ENCODE measurements at places on chromosomes 2 and 18.

DNA sequence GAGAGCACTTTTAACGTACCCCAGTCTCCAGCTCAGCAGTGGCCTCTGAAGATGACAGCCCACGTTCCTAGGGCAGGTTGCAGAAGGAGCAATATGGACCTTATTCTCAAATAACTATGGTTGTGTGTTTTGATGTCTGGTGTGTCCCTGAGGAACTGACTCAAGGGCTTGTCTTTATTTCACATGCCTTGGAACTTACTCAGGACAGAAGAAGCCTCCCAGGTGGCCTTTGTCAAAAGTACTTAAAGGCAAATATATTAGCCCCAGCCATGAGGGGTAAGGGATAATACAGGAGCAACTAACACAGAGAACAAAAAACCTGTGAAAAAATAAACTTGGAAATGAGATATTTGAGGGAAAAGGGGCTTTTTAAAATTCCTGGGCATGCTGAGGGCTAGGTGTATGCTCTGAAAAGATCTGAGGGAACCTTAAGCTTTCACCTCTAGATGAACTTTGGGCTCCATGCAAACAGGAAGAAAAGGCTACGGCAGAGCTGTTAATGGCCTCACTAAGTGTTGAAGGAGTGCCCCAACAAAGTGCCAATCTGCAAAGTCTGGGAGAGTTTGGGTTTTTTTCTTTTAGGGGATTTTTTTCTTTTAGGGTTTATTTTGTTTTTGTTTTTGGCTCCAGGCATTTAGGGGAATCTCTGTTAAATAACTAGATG, 40.3 kb downstream of the SRBD1 start:
- DNase-seq = no peak

- no peak for DNase-seq
These were observed 597.8 kb upstream of the VRK2 start for GRCh38 chr2:57448816-57449215.

DNA sequence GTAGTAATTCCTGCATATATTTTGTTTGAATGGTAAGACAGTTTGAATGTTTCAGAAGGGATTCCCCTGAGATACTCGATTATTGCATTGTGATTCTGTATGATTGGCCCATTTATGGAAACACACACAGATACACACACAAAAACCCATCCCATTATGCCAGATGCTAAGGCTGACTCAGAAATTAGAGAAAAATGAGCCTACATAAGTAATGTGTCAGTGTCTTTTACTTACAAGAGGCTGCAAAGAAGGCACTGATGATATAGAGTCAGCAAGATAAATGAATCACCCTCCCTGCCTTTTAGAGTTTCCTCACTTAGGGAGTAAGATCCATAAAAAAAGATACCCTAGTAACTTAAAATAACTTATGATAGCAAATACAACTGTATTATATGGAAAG, 1481.1 kb upstream of the ACVR2A start:
- no peak for DNase-seq

DNA sequence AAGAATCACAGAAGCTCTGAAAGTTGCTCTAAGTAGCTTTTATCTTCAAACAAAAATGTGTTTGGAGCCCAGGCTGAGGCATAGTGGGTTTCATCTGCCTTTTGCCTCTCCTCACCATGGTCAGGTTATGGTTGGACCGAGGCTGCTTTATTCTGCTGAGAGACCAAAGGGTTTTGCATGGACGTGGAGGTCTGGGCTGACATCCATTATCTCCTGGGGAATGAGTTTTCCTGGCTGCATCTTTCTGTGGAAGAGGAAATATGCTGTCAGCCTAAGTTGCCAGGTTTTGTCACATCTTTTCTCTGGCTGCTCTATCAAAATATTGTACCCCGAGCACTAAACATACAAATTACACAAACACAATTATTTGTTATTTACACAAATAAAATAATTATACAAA, 223.2 kb downstream of the LDLRAD4 start:
- DNase-seq = no peak

DNA sequence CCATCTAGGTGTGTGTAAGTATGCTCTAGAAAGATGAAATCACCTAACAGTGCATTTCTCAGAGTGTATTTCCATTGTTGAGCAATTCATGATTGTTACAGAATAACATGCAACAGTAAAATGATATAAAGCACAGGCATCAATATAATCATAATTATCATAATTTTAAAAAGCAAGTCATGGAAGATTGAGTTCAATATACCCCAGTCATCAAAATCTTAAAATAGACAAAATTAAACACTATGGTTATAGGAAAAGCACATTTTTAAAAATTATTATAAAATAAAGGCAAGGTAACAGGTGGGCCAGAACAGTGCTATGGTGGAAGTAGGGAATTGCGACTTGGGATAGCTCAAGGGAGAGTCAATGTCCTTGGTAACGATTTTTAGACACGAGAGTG, 555.4 kb upstream of the VRK2 start:
- no peak for DNase-seq

DNA sequence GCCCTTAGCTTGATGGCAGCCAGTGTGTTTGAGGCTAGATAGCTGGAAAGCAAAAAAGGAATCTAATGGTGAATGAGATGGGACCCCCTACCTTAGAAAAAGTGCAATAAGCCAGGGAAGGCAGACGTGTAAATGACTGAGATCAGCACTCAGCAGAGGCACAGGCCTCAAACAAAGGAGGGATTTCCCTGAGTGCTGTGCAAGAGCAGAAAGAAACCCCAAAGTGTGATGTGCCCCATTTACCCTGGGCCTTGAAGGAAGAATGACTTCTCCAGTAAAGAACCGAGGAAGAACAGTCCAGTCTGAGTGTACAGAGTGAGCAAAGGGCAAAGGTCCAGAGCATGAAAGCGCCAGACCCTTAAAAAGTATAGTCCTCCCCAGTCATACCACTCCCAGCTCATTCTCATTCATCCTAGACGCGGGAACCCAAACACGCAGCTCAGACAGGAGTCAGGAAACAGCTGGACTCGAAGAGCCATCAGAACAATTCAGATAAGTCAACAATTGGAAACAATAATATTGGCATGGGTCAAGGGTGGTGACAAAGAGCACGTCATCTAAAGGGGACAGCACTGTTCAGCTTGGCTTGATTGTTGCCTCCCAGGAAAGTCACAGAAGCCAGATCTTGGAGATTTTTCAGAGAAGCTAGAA, 121.7 kb downstream of the INO80D start:
- no peak for DNase-seq
